ENCODE measurements at places on chromosomes 13 and 19.

DNA sequence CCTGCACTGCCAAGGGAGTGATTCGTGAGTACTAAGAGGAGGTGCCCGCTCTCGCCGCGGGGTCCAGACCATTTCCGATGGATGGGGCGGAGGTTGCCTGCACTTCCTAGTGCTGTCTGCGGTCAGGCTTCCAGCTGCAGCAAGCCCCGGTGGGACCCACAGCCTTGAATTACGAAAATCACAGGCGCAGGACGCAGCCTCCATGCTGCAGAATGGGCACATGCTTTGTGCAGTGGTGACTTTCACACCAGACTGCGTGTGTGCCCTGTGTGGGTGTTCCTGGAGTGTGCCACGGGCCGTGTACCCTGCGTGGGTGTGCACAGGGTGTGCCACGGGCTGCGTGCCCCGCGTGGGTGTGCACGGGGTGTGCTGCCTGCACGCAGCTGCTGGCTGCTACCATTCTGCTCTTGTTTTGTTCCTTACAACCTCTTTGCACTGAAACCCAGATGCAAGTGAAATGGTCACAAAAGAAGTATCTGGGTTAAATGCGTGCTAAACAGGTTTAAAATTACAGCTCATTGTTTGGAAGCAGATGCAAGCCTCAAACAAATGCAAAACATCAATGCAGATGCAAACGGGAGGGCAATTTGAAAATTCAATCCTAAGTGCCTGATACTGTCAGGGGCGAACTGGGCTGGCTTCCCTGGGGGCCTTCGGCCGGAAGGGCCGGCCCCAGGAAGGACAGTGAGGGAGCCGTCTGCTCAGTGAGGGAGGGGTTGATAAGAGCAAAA is 221.2 kb upstream of the SOX1 start:
- DNase-seq, result no peak

DNA sequence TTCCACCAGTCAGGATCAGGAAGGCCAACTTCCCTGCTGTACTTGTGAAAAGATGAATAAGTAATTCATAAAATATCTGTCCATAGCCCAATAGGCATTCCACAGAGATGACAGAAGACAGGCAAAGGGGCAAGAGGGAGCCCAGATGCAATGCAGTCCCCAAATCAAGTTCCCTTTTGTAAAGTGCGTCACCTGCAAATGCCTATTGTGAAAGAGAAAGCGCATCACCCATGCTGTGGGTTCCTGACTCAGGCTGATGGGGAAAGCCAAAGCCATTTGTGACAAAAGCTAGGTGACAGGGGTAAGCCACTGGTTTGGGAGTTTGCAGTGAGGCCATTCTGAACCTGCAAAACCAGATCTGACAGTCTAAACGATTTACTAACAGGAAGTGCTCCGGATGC is 157.5 kb upstream of the ZNF536 start:
- no peak for DNase-seq

DNA sequence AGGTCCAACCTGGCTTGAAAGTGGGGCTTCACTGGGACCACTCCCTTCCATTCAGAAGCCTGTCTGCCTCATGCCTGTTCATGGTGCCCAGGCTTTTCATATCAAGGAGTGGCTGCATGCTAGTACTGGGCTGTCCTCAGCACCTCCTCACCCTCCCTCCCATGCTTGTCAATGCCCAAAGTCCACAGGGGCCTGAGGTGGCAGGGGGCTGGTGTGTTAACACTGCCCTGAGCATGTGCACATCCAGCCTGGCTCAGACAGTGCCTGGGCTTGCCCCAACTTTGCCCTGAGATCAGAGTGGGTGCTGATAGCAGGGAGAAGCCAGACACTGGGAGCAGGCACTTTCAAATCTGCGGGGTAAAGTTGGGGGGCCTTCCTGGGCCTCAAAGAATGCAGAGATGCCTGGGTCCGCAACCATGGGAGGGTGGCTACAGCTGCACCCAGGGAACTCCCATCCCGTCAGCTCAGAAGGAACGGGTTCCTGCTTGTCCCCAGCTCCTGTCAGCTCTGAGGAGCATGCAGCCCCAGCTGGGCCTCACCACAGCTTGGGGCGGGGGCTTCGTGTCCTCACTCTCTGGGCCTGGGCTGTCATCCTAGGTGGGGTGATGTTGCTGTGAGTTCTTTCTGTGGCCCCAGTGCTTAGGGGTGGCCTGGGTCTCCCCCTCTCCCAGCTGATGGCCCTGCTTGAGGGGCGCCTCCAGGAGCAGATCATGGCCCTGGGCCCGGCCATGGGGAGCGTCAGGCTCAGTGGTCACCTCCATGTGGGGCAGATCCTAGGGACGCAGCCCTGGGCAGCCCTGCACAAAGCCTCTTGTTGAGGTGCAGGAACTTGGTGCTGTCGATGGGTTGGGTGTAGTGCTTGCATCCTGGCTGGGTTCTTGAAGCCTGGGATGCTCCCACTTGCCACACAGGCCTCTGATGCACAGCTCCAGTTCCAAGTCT is 830.6 kb upstream of the SLITRK5 start:
- no peak for DNase-seq

GRCh38 chr13:113963376-113963775 is 10.5 kb downstream of the C13orf46 start:
- no peak for DNase-seq

GRCh38 chr19:54574527-54575056 is 1.0 kb downstream of the LILRA2 start:
- DNase-seq, result no peak

- no peak for DNase-seq
Measured at GRCh38 chr13:21243045-21243897, 66.8 kb downstream of the MRPL57 start.

- DNase-seq, result no peak
Measured at GRCh38 chr19:51600940-51601580, 29.1 kb downstream of the SIGLEC5 start.

- DNase-seq, result no peak
Measured at GRCh38 chr13:57682128-57682716, 50.7 kb downstream of the PCDH17 start.

All from activated CD8-positive, alpha-beta memory T cell treated with anti-CD3 and anti-CD28 coated beads for 4 hours (primary cell).